ENCODE measurements at places on chromosomes 4 and X.

GRCh38 chr4:39942507-39942906 is 35.2 kb downstream of the PDS5A start:
- DNase-seq: no peak

- no peak for DNase-seq
Observed at GRCh38 chr4:112589206-112589605, 47.5 kb downstream of the ZGRF1 start.

- DNase-seq: no peak
Observed at GRCh38 chrX:1249101-1249887, 19.3 kb upstream of the CSF2RA start.

DNA sequence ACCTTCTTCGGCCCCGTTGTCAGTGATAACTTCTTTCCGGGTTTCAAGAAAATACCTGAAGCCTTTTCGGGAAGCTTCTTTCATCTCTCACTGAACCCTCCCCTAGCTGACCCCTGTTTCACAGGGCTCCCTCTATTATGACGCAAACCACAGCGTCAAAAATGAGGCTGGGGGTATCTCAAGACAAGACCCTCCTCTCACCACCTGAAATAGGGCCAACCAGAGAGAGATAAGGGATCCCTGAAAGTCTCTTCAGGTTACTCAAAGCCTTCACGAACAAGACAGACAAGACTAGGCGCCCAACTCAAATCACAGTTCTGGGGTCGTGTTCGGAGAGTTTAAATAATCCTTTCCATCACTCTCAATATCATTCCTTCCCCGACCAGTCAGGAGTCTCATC is 1.2 kb downstream of the PHF8 start:
- no peak for DNase-seq

DNA sequence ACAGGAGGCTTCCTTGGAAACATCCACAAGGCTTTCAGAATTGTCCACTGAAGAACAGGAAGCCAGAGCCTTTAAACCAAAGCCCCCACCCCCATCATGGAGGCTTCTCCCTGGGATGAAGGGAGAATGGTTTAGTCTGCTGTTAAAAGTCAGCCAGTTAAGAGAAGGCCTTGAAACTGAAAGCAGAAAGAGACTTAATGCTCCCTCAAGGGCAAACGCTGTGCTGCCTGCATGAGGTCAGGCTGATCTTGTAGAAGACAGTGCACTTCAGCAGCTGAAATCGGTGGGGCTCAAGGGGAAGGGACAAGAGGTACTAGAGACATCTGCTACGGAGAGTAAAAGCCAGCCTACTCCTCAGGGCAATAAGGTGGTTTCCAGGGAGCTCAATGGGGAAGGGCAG is 69.0 kb downstream of the HPRT1 start:
- DNase-seq: no peak

DNA sequence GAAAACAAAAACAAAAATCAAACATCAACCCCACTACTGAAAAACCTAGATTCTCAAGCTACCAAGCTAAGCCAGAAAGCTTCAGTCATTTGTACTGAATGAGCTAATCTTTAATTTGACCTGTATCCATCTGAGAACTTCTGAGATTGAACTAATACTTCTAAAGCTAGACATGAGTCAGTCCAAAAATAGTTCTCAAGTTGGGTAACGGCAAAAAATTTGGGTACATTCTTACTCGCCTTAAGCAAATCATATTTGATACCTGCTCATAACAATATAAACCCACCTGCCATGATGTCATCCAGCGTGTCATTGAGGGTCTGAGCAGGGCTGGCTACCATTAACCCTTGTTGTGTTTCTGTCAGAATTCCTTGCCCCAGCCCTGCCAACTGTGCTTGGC is 69.7 kb upstream of the COX18 start:
- DNase-seq: no peak

DNA sequence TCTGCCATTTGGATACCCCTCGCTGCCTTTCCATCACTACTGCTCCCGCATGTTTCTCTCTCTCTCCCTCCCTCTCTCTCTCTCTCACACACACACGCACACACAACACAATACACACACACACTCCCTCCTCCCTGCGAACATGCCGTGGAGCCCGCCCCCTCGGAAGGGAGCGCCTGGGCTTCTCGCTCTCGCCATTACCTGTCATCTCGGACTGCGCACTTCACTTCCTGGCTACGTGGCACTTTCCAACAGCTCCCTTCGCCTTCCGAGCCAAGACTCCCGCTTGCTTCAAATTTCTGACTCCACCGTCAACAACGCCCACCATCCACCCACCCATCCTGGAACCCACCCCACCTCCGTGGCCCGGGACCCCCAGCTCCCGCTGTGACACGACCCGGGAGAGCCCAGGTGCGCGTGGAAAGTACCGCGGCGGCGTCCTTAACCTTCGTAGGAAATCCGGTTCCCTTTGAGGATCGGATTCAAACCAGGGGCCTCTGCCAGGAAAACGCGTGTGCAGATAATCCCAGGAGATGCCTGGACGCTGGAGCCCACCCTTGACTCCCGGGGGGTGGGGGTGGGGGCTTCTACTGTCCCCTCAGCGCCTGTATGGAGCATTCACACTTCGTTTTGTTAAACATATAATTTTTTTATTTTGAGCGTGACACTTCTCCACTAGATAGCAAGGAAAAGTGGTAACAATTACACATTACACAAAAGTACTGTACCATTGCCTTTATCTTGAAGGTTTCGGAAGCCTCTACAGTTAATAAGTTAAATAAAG is 12.5 kb downstream of the ARX start:
- DNase-seq: no peak

DNA sequence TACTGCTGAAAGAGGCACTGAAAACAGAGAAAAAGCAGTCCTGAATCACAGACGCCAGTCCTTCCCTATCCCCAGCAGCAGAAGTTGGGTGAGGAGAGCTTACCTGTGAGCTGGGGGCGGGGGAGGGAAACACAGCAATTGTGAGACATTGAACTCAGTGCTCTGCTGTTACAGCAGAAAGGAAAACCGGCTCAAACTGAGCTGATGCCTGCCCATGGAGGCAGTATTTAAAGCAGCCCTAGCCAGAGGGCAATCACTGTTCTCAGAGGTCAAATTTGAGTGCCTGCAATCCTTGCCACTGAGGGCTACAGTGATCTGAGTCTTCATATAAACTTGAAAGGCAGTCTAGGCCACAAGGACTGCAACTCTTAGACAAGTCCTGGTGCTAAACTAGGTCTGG is 220.7 kb downstream of the GRXCR1 start:
- no peak for DNase-seq

DNA sequence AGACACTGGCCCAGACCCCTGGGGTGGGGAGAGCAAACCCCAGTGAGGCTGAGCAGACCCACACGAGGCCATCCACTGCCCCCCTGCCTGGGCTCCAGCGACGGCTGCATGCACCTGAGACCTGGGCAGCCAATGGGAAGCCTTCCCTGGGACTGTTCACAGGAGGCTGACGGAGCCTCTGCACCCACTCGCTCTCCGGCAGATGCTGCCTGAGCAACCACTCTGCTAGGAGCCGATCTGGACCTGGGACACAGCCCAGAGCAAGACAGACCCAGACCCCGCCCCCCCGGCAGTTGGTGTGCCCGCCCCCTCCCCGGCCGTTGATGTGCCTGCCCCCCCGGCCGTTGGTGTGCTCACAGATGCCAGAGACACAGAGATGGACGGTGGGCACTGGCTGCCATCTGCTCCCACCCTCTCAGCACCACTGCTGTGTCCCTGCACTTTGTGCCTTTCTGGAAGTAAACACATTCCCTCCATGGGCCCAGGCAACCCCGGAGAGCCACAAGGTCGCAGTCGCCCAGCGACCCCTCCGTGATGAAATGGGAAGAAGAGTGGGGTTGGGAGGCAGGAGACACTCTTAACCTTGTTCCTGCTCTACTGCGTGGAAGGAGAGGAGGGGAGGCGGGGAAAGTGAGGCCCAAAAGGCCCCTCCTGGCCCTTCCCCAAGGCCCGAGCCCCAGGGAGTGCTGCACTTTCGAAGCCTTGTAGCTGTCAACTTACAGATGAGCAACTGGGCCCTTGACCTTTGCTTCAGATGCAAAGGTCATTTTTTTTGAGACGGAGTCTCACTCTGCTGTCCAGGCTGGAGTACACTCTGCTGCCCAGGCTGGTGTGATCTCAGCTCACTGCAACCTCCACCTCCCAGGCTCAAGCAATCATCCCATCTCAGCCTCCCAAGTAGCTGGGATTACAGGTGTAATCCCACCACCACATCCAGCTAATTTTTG is 62.0 kb downstream of the ZFYVE28 start:
- no peak for DNase-seq

DNA sequence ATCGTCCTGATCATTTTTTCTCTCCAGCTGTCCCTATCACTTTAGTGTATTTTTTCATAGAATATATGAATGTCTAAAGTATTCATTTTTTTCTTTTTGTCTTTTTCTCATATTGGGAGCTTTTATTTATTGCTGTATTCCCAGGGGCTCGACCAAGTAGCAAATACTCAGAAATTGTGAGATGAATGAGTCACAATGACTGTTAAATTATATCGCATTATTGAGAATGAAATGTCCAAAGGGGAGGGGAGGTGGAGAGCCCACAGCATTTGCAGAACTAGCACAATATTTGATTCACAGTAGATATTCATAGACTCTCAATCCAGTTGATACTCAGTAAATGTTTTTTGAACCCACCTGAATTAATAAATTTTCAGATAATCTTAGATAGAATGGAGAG is 543.6 kb upstream of the FAM241A start:
- no peak for DNase-seq

GRCh38 chrX:118652717-118653116 is 74.7 kb upstream of the IL13RA1 start:
- no peak for DNase-seq

Measured in NCI-H2081 (cell line).